ENCODE measurements at places on chromosomes 7 and 10.

DNA sequence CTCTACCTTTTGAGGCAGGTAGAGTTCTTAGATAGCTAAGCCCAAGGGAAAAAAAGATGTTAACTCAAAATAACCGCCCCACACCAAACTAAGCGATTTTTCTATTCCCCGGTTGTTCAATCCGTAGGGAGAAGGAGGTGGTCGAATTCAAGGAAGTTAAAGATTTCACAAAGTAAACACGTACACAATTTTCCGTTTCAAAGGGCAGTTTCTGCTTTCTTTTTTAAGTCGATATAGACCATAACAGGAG lies 842 bp downstream of the KBTBD2 start:
- DNase-seq: no peak

GRCh38 chr10:11022213-11022612 lies 4.5 kb downstream of the CELF2 start:
- DNase-seq: no peak

- no peak for DNase-seq
Measured at GRCh38 chr7:117894037-117894436, 20.8 kb upstream of the CTTNBP2 start.

DNA sequence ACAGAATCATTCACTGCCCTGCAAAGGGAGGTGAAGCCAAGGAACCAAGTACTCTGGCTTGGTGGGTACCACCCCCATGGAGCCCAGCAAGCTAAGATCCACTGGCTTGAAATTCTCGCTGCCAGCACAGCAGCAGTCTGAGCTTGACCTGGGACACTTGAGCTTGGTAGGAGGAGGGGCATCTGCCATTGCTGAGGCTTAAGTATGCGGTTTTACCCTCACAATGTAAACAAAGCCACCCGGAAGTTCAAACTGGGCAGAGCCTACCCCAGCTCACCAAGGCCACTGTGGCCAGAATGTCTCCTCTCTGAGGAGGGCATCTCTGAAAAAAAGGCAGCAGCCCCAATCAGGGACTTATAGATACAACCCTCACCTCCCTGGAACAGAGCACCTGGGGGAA lies 1050.0 kb upstream of the GHITM start:
- DNase-seq: no peak

DNA sequence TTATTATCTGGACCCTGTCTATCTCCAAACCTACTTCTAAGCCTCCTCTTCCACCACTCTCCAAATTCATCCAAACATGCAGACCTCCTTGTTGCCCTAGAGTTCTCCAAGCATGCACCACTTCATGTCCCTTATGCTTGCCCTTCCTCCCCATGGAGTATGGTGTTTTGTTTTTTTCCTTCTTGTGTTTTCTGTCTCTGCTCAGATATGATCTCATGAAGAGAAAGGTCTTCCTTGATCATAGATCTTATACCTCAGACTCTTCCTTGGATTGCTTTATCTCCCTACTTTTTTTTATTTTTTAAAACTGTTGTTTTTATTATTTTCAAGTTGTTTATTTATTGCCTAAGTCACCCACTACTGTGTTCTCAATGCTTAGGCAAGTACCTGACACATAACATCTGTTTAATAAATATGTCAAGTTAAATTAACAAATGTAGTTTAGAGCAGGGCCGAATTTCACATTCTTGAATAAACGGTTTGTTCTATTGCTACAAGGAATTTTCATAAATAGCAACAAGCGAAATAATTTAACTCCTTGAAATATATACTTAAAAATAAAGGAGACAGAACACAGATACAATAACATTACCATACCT lies 84.5 kb downstream of the HGF start:
- DNase-seq: no peak

GRCh38 chr10:474946-475345 lies 214.5 kb downstream of the DIP2C start:
- DNase-seq: no peak

DNA sequence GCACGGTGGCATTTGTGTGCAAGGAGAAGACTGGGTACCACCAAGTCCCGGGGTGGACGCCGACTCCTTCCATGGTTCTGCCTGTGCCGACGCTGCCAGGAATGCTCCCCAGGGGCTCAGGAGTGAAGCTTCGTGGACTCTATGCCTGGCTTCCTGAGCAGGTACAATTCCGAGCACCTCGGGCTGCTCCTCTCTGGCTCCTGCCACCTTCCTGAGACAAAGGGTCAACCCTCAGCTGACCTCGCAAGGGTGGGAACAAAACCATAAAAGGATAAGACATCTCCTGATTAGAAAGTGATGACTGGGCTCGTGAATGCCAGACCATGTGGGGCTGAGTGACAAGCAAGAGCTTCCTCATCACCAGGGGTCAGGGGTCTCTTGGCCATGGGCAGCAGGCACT lies 31.8 kb downstream of the CALML3 start:
- no peak for DNase-seq

- no peak for DNase-seq
Measured at GRCh38 chr10:11433657-11434056, 177.8 kb downstream of the USP6NL start.

- no peak for DNase-seq
Measured at GRCh38 chr10:66842867-66843266, 83.0 kb upstream of the LRRTM3 start.

- DNase-seq: no peak
Measured at GRCh38 chr10:33088990-33089389, 131.0 kb upstream of the ITGB1 start.

DNA sequence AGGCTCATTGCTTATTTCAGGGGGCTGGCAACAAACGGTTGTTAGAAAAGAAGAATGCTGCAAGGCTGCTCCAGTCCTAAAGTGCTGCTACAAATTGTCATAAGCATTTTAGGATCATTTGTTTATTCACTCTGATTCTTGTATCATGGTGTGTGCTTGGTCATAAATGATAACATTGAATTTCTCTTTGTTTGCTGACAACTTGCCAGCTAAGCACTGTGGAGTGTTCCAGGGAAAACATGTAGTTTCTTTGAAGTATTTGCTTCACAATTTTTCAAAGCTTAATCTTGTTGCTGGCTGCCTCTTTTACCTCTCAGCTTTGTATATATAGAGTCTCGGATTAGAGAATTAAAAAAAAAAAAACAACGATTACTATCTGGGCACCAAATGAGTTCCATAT lies 263.0 kb downstream of the PHF14 start:
- no peak for DNase-seq
